ENCODE measurements at places on chromosomes 3 and 15.

- peak; percentile 63 for DNase-seq
Observed at GRCh38 chr15:64651601-64652191, 123.7 kb downstream of the RBPMS2 start.

DNA sequence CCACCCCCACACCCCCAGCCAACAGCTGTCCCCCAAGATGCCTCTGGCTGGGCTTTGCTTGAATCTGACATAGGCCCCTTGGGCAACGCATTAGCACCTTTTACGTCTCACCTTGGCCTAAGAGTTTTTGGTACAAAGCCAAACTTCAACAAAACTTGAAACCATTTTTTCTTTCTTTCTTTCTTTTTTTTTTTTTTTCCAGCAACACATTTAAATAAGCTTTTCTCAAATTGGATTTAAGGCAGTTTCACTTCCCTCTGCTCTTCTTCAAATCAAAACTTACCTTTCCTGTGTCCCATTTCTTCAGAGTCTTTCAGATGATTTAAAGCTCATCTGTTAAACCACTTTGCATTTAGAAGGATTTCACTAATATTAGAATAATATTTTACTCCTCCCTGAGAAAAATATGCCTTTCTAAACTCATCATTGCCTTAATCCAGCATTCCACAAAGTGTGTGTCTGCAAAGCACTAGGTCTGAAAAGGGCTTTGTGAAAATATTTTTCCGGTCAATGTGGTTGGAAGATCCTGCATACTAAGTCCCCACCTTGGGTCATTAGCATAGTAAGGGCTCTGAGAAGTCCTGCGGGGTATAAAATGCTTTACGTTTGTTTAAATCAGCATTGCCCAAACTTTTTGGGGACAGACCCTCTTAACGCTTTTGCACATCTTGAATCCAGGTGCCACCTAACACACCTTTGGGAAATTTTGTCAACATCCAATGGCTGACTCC is 217.0 kb downstream of the TLE3 start:
- DNase-seq = no peak

DNA sequence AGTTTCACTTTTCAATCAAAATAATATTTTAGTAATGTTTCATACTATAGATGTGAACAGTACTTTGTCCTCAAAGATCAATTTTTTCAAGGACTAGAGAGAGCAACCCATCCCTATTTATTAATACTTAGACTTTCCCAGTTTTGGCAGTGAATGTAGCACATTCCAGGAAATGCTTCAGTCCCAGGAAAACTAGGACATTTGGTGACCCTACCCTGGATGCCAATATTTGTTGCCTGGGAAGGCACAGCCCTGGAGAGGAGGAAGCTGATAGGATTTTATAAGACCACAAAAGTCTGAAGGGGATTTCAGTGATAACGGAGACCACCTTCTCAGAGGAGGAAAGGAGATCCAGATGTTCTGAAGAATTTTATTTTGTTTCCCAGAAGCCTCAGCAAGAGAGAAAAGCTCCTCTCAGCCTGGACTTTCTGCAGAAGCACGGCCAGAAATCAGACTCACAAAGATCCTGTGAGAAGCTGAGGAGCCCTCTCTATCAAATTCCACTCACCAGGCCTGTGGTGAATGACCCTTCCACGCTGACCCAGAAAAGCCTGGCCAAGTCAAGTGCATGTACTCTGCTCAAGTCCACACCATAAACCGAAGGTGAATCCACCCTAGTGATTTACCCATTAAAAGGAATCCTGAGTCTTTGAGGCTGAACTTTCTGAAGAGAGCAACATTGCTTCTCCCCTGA is 87.7 kb upstream of the ABHD17C start:
- no peak for DNase-seq

DNA sequence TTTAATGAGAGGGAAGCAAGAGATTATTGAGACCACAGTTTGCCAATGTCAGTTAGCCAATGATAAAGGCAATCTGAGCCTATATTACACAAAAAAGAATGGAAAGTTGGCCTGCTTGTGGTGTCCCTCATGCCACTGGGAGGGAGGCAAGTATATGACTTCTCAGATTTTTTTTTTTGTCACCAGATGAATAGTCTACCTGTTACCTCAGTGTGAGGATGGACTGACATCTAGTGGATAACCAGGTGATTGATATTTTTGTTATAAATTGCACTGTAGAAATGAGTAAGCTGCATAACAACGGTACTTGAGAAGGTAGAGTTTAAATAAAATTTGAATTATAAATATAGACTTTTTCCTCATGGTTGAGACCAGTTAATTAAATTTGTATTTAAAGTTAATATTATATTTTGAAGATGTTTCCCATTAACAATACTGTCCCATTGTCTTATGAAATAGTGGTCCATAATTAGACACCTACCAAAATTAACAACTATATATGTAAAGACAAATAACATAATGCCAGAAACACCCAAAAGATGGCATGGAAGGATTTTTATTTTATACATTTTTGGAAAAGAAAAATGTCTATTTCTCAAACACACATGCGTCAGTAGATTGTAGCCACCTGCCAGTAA is 237.8 kb upstream of the GADL1 start:
- DNase-seq = no peak

- no peak for DNase-seq
Observed at GRCh38 chr3:13524979-13525669, 23.8 kb upstream of the FBLN2 start.

DNA sequence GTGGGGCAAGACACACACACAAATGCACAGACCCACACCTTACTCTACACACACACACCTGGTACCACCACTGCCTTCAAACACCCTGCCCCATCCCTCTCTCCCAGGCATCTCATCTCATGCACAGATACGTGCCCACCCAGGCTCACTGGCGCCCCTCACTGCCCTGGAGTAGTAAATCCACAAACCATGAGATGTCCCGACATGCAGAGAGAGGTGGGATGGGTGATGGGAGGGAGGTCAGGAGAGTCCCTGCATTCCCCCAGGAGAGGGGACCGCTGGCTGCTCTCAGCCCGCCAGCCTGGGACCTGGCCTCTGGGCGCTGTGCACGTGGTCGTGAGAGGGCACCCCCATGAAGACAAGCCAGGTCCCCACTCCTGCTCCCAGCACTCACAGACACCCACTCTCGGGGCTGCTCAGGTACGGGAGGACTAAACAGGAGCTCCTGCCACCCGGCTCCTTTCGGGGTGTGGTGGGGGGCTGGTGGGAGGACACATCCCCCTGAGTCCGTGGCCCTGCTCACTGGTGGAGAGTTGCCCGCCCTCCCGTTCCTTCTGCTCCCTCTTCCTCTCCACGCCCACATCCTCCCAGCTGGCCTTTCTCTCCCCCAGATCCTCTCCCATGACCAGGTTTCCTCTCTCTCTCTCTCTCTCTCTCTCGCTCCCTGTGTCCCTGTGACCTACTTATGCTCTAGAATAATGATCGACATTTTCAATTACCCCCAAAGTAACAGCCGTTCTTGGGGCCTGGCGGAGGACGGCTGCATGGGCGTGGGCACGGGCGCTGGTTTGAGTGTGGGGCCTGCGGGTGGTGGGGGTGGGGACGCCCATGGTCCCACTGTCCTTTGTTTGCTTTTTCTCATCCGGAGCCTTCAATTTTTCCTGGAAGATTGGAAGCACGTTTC is 18.9 kb upstream of the CSPG4 start:
- DNase-seq = no peak

DNA sequence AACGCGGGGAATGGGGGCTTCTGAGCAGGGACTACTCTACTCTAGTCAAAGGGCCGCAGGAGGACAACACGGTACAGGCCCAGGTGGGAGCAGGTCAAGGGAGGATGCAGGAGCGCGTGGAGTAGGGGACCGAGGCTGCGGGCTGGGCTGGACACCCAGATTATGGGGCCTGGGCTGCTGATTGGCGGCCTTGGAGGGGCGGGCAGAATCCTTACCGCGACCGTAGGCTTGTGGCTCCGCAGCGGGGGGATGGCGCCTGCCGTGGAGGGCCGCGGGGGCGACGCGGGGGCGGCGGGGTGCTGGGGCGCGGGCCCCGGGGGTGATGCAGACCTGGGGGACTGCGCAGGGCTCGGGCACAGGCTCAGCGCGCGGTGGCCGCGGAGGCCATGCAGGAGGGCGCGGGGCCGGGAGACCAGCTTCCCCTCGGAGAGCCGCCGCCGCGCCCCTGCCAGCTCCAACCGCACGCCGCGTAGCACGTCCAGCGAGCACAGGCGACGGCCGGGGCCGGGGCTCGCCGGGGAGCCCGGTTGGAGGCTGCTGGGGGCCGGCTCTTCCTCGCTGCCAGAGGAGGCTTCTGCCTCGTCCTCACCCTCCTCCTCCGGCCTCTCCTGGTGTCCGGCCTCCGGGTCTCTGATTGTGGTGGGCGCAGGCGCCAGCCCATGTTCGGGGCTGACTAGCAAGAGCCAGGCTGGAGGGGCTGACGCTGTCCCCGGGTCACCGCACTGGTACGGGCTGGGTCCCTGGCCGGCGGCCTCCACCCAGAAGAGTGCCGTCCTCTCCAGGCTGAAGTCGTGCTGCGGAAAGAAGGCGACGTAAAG is 12.9 kb downstream of the UBAP1L start:
- no peak for DNase-seq

- no peak for DNase-seq
Observed at GRCh38 chr3:20480786-20481365, 294.9 kb upstream of the SGO1 start.

DNA sequence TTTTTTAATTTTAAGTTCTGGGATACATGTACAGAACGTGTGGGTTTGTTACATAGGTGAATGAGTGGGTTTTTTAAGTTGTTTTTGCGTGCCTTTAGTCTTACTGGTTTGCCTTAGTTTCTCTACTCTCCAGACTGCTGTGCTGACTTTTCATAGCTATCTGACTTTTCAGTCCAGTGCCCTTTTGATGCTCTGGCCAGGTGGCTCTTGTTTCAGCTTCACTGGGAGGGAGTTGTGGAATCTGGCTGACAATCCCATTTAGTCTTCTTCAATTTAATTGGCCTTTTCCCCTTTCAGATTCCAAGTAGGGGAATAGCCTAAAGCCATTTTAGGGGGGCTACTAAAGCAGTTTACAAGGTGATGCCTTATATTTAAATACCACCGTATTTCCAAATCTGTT is 30.1 kb downstream of the FNDC3B start:
- no peak for DNase-seq

DNA sequence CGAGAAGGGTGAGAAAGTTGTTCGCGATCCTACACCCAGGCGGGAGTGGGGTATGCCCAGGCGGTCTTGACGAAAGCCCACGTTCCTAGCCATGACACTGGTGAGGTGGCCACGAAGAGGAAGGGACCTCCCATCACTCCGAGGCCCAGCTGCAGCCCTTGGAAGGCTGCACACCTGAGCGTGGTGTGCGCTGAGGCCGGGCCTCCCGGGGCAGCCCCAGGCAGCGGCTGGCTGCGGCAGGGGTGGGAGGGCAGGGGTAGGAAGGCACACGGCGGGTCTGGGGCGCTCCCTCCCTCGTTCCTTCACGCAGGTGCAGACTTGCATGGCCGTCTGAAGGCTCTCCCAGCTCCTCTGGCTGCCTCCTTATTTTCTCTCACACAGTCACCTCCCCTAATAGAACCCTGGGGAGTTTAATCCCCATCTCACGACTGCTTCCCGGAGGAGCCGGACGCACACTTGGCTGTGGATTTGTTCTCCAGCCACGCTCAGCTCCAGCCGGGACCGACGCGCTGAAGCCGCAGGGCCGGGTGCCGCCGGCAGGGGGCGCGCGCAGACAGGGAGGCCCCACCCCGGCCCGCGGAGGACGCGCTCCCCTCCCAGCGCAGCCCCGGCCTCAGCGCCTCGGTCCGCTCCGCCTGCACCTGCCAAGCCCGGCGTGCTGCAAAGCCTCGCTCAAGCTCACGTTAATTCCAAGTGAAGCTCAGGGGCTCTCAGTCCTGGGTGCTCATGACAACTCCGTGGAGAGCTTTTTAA is 37.8 kb upstream of the MUC4 start:
- DNase-seq = no peak

- peak; percentile 21 for DNase-seq
Observed at GRCh38 chr15:71333839-71334238, 218.6 kb downstream of the THSD4 start.

DNA sequence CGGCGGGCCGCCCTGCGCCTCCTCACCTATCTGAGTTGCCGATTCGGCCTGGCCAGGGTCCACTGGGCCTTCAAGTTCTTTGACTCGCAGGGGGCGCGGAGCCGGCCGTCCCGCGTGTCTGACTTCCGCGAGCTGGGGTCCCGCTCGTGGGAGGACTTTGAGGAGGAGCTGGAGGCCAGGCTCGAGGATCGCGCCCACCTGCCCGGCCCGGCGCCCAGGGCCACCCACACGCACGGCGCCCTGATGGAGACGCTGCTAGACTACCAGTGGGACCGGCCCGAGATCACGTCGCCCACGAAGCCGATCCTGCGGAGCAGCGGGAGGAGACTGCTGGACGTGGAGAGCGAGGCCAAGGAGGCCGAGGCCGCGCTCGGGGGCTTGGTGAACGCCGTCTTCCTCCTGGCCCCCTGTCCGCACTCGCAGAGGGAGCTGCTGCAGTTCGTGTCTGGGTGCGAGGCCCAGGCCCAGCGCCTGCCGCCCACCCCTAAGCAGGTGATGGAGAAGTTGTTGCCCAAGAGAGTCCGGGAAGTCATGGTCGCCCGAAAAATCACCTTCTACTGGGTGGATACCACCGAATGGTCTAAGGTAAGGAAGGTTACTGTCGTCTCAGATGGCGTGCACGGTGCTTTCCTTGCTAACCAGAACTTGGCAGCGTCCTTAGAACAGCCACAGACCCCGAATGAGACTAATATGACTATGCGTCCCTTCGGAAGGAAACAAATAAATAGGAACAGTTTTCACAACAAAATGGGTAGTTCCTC is 567 bp downstream of the TICRR start:
- no peak for DNase-seq

GRCh38 chr3:23465569-23465968 is 262.4 kb downstream of the UBE2E2 start:
- no peak for DNase-seq

DNA sequence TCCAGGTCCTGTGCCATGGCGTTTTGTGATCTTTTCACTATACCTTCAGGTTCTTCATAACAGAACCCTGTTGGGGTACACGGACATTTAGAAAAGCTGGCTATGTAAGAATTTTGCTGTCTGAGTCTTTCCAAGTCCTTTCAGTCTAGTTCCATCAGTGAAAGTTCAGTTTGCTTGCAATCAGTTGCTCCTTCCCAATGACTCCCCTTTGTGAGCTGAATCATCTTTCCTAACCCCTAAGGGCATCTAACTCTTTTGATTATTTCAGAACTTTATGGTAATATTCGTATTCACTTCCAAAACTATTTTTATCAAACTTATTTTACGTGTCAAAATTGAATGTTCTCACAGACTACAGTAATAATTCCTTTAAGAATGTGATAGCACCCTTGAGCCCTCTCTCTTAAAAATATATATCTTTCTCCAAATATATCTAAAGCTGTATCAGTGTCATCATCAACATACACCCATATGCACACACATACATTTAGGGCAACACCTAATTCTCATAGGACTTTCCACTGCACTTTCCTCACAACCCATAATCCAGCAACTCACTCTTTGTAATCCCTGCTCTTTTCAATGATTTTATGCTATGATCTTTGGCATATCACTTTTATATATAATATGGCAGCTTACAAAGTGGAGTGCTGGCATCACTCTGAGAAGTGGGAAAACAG is 263.7 kb downstream of the GBE1 start:
- no peak for DNase-seq

- no peak for DNase-seq
Observed at GRCh38 chr3:107201146-107201545, 176.1 kb upstream of the CCDC54 start.

GRCh38 chr15:74752531-74752930 is 3.9 kb downstream of the CYP1A2 start:
- DNase-seq = no peak

- no peak for DNase-seq
Observed at GRCh38 chr3:112619295-112619694, 21.6 kb downstream of the CCDC80 start.

All from GM13977 (cell line).